Stimulated activated CD8-positive, alpha-beta memory T cell treated with anti-CD3 and anti-CD28 coated beads, Interleukin-4, amount 100 ng/mL, for 1 hour (primary cell): ENCODE measurements at places on chromosomes 4 and X.

GRCh38 chrX:130108647-130109428 is 1.5 kb downstream of the ELF4 start:
- no peak for DNase-seq

- no peak for DNase-seq
Observed at GRCh38 chr4:88398381-88398780, 19.7 kb downstream of the HERC6 start.

GRCh38 chr4:96016634-96017299 is 176.9 kb downstream of the PDHA2 start:
- no peak for DNase-seq

- no peak for DNase-seq
Observed at GRCh38 chr4:2662598-2662997, 93.5 kb downstream of the TNIP2 start.

GRCh38 chrX:122835886-122836285 is 348.2 kb upstream of the GRIA3 start:
- DNase-seq = no peak

- no peak for DNase-seq
Observed at GRCh38 chrX:107985033-107985432, 2.9 kb upstream of the TEX13B start.

- no peak for DNase-seq
Observed at GRCh38 chrX:154049209-154050112, 29.8 kb upstream of the IRAK1 start.

DNA sequence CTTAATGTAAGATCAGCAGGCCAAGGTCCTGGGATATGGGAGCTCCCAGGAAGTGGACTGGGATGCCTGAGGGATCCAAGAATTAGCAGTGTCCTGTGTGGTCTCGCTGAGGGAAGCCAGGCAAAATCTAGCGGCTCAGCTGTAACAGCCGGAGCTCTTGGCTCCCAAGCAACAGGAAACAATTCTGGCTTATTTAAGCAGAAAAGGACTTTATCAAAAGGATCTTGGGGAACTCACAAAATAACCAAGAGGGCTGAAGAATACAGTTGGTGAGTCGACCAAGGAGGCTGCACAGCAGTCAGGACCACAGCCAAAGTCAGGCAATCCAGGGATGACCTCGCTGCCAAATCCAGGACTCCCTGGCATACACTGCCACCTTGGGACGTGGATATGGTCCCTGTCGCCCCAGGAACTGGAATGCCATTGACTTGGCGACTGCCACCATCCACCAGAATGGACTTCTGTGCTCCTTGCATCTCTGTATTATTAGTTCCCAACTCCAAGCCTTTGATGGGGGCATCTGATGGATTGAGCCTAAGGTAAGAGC is 165.3 kb upstream of the BCOR start:
- DNase-seq = no peak

DNA sequence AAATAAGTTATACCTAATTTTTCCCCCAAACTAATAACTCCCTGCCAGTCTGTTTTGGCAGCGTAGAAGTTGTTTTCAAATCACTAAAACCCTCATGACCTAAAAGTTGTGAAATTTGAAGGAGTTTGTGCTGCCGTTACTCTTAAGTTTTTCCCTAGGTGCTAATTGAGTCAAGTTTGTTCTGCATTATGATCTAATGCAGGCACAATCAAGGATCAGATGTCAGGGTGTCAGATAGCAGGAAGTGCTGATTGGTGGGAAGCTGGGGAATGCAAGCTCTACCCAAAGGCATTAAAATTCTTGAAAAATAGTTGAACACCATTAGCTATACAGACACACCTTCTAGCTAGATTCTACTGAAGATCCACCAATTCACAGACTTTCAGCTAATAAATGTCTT is 51.9 kb downstream of the ARX start:
- no peak for DNase-seq

DNA sequence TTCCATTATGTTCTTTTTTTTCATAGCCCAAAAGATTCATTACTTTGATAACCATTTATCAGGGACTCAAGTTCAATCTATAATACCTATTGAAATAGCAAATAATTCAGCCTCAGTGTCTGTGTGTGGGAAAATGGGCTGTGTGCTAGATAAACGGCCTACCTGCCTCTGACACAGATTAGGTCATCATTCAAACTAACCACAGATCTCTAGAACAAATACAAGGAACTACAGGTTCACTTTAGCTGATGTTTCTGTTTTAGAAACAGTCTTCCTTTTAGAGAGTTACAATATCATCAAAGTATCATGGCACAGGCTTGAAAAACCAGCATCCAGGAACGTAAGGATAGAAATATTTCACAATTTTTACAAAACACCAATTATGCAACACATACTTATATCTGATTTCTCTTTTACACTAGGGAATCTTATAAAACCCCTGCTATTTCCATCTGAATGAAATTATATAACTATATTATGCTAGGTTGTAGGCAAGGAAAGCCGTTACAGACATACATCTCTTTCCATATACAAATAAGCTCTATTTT is 56.6 kb upstream of the MAB21L2 start:
- DNase-seq = no peak

GRCh38 chr4:12880844-12881243 is 603.3 kb downstream of the RAB28 start:
- DNase-seq = no peak

- no peak for DNase-seq
Observed at GRCh38 chr4:110096405-110096804, 102.0 kb downstream of the ELOVL6 start.

DNA sequence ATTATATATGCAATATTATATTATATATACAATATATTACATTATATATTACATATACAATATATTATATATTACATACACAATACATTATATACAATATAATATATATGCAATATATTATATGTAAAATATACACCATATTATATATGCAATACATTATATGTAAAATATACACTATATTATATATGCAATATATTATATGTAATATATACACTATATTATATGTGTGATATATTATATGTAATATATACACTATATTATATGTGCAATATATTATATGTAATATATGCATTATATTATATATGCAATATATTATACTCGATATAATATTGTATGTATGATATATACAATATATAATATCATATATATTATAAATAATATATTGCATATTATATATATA is 457.4 kb downstream of the SMARCA1 start:
- no peak for DNase-seq

GRCh38 chrX:68462653-68463052 is 29.4 kb upstream of the OPHN1 start:
- no peak for DNase-seq

- no peak for DNase-seq
Observed at GRCh38 chr4:75634281-75634680, 4.0 kb upstream of the CDKL2 start.

- no peak for DNase-seq
Observed at GRCh38 chr4:4627111-4627510, 85.3 kb upstream of the STX18 start.
